ENCODE measurements at places on chromosomes 12 and 14.

GRCh38 chr14:104442631-104443390 is 136.8 kb upstream of the C14orf180 start:
- H3K4me3 ChIP-seq, result no peak overlapping the region
- no peaks in the 10 kb centered on the region for H3K4me1 ChIP-seq
- no peak overlapping the region for H3K27ac ChIP-seq
- peak; percentile 16 for DNase-seq
- H3K36me3 ChIP-seq, result no peaks in the 10 kb centered on the region

GRCh38 chr12:15152456-15152855 is 68.8 kb downstream of the RERG start:
- no peaks in the 10 kb centered on the region for H3K4me1 ChIP-seq
- no peaks in the 10 kb centered on the region for H3K36me3 ChIP-seq
- H3K27me3 ChIP-seq, result peaks cover 4% of the 10 kb centered on the region
- no peak overlapping the region for H3K4me3 ChIP-seq
- no peak for DNase-seq
- H3K27ac ChIP-seq, result no peak overlapping the region

DNA sequence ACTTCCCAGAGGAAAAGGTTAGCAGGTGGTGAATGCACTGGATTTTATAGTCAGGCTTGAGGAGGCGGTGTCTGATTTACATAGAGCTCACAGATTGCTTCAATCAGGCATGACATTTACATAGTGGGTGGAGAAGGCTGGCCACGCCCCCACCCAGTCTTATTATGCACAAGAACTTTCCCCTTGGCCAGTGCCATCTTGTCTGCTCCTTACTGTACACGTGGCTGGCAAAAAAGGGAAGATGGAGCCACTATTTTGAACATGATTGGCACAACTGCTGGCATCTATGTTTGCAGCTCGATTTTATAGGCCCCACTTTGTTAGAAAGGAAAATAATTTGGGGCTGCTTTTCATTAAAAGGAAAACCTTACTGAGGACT is 10.9 kb upstream of the LGMN start:
- H3K27me3 ChIP-seq, result peaks cover 28% of the 10 kb centered on the region
- H3K27ac ChIP-seq, result no peak overlapping the region
- H3K4me1 ChIP-seq, result peaks cover 24% of the 10 kb centered on the region
- no peak for DNase-seq
- H3K4me3 ChIP-seq, result no peak overlapping the region

DNA sequence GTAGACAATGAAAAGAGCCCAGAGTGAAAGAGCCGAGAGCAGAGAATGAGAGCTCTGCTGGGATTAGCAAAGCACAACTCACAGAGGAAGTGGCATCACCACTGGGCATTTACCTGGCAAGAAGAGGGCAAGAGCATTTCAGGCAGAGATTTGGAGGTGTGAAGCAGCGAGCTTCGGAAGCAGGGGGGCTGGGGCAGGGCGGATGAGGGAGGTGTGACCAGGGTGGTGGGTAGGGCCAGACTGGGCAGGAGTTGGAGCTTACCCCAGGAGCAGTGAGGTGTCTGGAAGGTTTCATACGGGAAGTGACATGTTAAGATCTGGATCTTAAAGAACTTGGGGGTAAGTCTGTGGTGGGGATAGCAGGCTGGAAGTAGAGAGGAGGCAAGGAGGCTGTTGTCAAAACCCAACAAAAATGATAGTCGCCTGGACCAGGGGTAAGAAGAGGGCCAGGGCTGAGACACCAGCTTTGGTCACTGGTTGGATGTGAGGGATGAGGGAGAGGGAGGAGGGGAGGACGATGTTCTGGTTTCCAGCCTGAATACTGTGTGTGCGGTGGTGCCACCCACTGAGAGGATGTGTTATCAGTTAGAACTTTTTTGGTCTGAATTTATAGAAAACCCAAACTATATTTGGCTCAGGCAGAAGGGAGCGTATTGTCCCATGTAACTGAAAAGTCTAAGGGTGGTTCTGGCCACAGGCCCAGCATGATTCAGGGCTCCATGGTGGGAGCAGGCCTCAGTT is 5.2 kb downstream of the SMIM41 start:
- peaks cover 10% of the 10 kb centered on the region for H3K4me1 ChIP-seq
- no peaks in the 10 kb centered on the region for H3K36me3 ChIP-seq
- H3K4me3 ChIP-seq, result no peak overlapping the region
- peaks cover 23% of the 10 kb centered on the region for H3K27me3 ChIP-seq
- H3K27ac ChIP-seq, result no peak overlapping the region

- H3K36me3 ChIP-seq, result no peaks in the 10 kb centered on the region
- no peak overlapping the region for H3K27ac ChIP-seq
- H3K27me3 ChIP-seq, result no peaks in the 10 kb centered on the region
- H3K4me1 ChIP-seq, result no peaks in the 10 kb centered on the region
- no peak overlapping the region for H3K4me3 ChIP-seq
These were observed 15.4 kb upstream of the SCAF11 start for GRCh38 chr12:46005823-46006222.
